Stimulated activated CD4-positive, alpha-beta T cell treated with anti-CD3 and anti-CD28 coated beads, TNF-alpha, amount 100 ng/mL, for 24 hours (primary cell): ENCODE measurements at places on chromosomes 1 and 21.

DNA sequence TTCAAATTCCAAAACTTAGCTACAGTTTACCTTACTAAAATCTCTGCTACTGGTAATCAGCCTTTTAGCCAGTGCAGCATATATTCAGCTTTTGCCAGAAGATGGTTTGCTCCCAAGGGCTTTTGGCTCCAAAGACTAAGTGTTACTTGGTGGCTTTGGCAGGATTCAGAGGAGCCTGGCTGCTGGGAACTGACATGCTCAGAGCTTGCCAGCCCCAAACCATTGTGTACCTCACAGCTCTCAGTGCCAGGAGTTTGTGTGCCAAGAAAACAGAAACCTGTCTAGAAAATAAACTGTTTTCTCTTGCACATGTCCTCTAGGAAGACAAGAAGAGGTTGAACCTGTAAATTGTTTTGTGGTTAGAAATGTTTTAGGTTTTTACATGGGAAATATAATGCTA is 315.9 kb downstream of the ST6GALNAC3 start:
- no peak for DNase-seq

DNA sequence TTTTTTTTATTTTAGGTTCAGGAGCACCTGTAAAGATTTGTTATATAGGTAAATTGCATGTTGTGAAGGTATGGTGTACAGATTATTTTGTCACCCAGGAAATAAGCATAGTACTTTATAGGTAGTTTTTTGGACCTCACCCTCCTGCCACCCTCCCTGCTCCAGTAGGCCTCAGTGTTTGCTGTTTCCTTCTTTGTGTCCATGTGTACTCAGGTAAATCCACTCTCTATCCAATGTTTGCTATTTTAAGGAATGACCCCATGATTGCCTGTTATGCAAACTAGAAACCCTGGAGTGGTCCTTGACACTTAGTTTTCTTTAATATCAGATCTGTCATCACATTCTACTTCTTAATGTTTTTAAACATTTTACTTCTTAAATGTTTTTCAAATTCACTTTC is 33.9 kb downstream of the LHX9 start:
- no peak for DNase-seq

GRCh38 chr1:100034470-100034869 is 64.7 kb downstream of the SLC35A3 start:
- DNase-seq: no peak

- no peak for DNase-seq
Observed at GRCh38 chr1:106063510-106063909, 993.0 kb upstream of the PRMT6 start.

GRCh38 chr1:27011058-27011764 is 1.4 kb downstream of the TENT5B start:
- DNase-seq: no peak

DNA sequence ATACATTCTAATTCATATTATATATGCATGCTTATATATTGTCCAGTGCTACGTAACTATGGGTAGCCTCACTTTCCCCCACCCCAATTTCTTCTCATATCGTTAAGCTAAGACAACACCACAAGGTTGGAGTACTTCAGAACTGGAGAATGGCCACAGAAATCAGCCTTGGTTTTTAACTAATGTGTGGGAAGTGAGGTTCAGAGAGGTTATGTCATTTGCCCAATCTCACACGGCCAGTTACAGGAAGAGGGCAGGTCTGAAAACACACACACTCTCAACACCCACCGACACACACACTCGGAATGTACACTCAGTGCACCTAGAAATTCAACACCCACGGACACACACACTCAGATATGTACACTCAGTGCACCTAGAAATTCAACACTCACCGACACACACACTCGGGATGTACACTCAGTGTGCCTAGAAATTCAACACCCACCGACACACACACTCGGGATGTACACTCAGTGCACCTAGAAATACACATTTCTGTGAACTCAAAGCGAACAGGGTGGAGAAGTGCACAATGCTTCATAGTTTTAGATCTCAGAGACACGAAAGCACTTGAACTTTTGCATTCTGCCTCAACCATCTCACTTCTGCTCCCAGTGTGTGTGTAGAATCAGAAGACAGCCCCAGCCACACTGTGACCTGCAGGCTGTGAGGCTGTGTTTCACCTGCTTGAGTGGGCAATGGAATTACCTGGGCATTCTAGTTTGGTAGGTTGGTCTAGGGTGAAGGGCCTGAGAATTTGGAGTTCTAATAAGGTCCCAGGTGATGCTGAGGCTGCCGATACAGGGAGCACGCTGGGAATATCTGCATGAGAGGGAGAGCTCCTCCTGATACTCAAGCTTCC is 170.4 kb downstream of the CLIC6 start:
- DNase-seq: no peak

- DNase-seq: no peak
Observed at GRCh38 chr1:50493710-50494109, 70.5 kb upstream of the DMRTA2 start.

DNA sequence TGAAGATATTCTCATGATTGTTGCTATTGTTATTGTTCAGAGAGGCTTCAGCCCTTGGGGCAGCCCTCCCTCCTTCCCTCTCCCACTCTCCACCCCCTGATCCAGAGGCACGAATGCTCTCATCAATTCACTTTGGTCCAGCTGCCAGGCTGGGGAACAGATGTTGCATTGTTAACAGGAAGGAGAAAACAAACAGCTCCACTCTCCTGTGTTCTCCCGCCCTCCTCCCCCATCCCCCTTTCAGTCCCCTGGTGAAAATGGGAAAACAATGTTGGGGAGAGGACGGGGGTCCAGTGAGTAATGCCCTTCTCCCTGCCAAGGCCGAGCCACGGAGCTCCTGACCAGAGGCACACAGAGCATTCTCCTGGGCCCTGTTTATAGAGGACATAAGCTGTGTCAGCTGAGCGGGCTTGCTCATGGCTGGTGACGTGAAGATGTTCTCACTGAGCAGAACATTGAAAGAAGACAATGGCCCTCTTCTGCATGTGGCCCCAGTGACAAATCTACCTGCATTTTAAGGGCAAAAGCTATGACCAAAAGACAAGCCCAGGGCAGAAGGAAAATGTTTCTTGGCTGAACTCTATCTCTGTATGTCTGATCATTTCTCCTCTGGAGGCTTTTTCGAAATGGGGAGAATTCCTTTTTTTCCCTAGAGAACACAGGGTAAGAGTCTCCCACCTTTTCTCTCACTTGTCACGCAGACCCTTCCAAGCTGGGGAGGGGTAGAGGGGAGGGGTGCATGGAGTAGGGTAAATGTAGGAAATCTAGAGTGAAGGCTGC is 111.7 kb downstream of the GLUL start:
- no peak for DNase-seq

DNA sequence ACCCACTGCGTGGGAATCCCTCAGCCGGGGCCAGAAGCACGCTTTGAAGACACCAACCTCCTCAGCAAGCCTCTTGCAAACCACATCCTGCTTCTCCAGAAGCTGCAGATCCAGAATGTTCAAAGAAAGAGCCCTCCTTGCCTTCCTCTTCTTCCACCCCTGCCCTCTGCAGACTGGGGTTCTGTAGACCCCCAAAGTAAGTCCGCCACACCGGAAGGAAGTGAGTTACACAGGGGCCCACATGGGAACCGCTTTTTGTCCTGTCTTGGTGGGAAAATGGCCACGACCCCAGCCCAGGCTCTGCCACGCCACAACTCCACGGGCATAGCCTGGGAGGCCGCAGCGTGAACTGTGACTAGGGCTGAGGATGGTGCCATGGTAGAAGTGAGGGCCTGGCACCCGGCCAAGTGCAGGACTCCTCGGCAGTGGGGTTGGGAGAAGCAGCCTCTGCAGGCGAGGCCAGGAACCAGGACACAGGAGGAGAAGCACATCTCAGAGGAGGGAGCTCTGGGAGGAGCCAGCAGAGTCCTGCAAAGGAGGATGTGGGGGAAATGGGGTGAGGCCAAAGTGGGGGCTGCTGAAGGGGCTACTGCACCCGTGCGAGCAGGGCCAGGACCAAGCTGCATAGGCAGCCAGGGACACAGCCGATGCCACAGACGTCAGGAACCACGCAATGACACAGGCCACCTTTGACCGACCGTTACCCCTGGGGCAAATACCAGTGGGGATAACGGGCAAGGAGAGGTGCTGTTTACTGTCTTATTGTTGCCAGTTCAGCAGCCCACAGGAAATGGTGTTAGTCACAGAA is 30.9 kb downstream of the PDE9A start:
- peak; percentile 10 for DNase-seq

DNA sequence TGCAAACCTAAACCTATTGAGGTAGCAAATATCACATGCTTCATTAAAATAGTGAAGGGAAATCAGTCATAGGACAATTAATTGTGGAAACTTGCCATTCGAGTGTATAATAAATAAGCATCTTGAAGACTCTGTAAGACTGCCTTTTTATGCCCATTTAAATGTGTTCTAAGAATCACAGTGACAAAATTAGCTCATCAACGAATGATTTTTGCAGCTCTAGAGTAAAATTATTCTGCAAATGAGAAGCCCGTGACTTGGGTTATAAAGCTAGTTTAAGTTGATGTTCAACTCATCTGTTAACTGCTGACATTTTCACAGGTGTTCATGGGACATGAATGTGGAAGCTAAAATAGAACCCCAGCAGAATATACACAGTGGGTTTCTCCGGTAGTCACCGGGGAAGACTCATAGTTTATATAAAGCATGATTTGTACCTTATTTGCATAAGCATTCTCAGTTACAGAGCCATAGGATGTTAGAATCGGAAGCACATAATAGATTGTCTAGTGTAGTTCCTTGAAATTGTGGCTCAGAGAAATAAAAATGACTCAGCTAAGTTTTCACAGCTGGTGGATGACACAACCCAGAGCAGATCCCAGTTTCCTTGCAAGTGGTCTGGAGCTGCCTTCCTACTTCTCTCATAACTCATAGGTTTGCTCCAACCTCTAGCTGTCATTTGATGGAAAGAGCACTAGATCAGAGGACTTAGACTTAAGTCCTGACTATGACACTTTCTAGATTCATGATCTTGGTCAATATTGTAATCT is 107.3 kb downstream of the UCHL5 start:
- DNase-seq: no peak

GRCh38 chr1:155301342-155301841 is at the start of gene PKLR:
TSS of gene PKLR (minus strand) at chr1:155301438. CDS start at chr1:155301395, 43 bp downstream.
- DNase-seq: no peak

DNA sequence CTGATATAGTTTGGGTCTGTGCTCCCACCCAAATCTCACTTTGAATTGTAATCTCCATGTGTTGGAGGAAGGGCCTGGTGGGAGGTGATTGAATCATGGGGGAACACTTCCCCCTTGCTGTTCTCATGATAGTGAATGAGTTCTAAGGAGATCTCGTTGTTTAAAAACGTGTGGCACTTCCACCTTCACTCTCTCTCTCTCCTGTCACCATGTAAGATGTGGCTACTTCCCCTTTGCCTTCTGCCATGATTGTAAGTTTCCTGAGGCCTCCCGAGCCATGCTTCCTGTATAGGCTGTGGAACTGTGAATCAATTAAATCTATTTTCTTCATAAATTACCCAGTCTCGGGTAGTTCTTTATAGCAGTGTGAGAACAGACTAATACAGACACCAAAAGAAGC is 40.4 kb downstream of the FRRS1 start:
- no peak for DNase-seq

GRCh38 chr1:40073062-40073461 is 24.0 kb downstream of the PPT1 start:
- DNase-seq: no peak
